Fibroblast of lung (primary cell): ENCODE measurements at places on chromosomes 2 and 18. TPM values are rescaled to one million over a fixed set of nuclear protein-coding genes. Genes with fewer than 3 reads are reported as not detected.

- no peak for DNase-seq
These were observed 220.1 kb upstream of the NXPH2 start for GRCh38 chr2:139000131-139000785.

DNA sequence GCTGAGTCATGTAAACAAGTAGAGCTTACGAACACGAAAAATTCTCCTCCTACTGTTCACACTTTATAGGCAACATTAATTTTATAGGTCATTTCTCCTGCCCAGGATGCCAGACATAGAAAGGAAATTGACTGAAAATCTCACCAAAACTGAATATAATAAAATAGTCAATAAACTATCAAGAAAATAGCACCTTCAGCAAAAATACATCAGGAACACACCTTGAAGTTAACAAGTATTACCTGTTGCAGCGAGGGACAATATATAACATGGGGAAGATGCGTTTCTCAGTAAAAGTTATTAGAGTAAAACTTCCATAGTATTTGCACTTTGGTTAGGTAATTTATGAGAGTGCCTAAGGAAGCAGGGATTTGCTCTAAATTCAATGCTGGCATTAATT lies 344.6 kb downstream of the KCNJ3 start:
- DNase-seq, result no peak

GRCh38 chr18:10042492-10042891 lies 128.7 kb downstream of the VAPA start:
- DNase-seq, result no peak

GRCh38 chr2:176130957-176131847 lies 1.7 kb downstream of the HOXD8 start:
- no peak for DNase-seq

Gene MBOAT2
- total RNA-seq, result 36.0 and 46.4 TPM in 2 replicates

- no peak for DNase-seq
These were observed 18.5 kb downstream of the NFE2L2 start for GRCh38 chr2:177246000-177246399.

DNA sequence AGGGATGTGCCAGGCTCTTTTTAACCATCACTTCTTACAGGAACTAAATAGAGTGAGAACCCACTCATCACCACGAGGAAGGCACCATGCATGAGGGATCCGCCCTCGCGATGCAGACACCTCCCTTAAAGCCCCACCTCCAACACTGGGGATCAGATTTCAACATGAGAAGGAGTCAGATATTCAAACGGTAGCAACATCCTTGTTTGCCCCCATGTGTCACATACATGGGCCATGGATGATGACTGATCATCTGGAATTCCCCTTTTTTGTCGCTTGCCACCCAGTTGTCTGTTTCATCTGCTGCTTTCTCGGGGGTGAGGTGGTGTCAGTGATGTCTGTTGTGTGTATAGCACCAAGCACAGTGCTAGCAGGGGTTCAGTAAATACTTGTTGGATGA lies 57.9 kb downstream of the NCK2 start:
- DNase-seq, result no peak

Gene IHH
- total RNA-seq, result not detected in 2 replicates

GRCh38 chr18:72630991-72631390 lies 86.8 kb upstream of the CBLN2 start:
- DNase-seq, result no peak

- DNase-seq, result no peak
These were observed 21.1 kb upstream of the PLEK start for GRCh38 chr2:68344031-68344430.

GRCh38 chr18:4384932-4385331 lies 70.2 kb downstream of the DLGAP1 start:
- DNase-seq, result no peak

GRCh38 chr2:37982147-37982582 lies 57.1 kb downstream of the RMDN2 start:
- DNase-seq, result peak; percentile 50

DNA sequence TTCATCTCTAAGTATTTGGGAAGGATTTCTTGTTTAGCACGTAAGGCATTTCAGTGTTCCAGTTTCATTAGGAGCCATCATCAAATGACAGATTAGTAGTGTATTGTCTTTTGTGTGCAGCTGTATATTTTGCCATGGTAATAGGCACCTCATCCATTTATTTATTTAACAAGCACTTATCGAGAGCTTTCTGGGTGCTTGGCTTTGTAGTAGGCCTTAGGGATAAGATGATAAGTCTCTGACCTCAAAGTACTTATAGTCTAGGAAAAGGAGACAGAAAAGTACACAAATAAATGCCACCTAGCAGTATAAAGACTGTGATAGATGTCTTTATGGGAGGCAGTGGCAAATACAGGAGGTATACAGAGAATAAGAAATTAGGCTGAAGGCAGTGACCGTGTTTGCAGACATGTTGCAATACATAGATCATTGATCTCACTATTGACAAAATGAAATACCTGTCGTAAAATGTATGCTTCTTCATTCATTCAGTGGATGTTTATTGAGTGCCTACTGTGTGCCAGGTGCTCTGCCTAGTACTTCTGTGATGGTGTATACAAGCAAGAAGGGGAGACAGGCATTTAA lies 265.9 kb downstream of the SETBP1 start:
- DNase-seq, result no peak

DNA sequence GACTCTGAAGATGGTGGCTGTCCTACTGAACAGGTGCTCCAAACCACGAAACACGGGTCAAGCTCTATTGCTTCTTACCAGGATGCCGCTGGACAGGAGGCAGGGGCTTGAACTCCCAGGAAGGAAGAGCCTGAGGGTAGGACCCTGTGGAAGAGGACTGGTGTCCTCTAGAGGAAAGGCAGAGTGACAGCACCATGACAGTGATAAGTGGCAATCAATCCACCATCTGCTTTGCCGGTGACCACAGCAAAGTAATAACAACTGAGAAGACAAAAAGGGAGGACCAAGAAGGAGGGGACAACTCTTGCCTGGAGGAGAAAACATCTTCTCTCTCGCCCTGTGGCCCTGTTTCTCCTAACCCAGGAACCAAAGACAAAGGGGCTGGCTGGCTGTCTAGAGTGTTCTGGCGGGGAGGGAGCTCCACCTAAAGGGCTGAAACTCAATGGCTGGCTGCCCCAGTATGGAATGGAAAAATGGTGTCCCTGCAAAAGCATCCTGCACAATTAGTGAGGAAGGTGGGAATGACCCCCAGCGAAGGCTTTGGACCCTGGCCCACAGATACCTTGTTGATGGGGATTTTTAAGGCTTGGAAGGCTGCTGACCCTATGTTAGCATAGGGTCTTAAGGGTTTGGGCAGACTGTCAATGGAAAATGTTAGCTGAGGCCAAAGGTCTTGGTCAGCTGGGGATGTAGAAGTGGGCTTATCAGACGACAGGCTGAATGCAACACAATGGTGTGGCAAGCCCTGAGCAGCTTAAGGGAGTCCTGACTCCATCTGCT lies 35.4 kb downstream of the PROC start:
- no peak for DNase-seq
